Activated CD4-positive, alpha-beta T cell treated with anti-CD3 and anti-CD28 coated beads for 48 hours (primary cell): ENCODE measurements at places on chromosomes 5 and 9.

DNA sequence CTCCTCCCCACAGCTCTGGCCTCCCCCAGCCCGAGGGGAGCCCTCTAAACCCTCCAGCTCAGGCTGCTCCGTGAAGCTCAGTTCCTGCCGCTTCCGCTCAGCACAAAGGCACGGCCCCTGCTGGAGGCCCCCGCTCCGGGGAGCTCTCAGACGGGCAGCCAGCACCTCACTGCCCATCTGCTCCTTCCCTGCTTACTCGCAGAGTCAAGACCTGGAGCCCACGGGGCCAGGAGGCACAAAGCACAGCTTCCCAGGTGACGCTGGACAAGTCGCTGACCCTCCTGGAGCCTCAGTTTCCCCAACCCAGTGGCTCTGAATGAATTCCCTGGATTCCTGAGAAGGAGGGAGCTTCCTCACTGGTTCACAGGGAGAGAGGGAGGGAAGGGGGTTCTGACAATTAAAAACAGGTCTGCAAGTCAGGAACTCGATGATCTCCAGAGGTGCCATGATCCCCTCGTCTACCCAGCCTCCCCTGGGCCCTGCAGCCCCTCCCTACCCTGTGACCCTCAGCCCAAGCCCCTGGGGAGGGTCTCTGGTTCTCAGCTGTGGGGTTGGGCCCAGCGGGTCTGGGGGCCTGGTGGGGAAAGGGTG is 36.2 kb downstream of the VAV2 start:
- peak; percentile 42 for DNase-seq

- no peak for DNase-seq
Observed at GRCh38 chr5:171710451-171711024, 75.1 kb upstream of the SMIM23 start.

DNA sequence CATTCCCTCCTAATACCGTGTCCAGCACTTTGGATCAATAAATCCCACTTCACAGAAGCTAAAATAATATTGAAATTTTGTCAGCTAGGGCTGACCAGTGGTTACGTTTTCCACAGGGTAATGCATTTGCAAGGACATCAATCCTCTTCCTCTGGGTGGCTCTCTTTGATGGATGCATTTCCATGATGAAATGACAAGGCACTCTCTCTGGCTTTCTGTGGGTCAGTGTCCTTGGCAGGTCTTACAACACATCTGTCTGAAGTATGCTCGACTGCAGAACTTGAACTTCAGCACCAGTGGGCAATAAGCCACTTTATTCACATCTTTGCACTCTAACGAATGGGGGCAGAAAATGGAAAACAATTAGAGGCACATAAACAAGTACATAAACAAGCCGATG is 330.1 kb downstream of the ADAMTS6 start:
- DNase-seq = no peak

GRCh38 chr9:32251539-32251938 is 132.9 kb upstream of the ACO1 start:
- DNase-seq = peak; percentile 46

DNA sequence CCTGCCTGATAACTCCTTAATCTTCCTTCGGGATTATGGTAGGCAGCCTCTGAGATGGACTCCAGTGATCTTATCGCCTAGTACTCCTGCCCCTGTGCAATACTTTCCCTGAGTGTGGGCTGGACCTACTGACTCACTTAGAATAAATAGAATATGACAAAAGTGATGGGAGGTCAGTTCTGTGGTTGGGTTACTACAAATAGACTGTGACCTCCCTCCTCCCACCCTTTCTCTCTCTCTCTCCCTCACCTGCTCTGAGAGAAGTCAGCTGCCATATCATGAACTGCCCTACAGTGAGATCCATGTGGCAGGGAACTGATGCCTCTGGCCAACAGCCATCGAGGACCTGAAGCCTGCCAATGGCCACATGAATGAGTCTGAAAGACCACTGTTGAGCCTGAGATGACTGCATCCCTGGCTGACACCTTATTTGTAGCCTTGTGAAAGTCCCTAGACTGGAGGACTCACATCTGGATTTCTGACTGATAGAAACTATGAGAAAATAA is 31.7 kb downstream of the NRG2 start:
- no peak for DNase-seq
